ENCODE measurements at places on chromosomes 1 and 21.

GRCh38 chr1:232737917-232738316, 67.3 kb upstream of the MAP10 start:
- DNase-seq = no peak

DNA sequence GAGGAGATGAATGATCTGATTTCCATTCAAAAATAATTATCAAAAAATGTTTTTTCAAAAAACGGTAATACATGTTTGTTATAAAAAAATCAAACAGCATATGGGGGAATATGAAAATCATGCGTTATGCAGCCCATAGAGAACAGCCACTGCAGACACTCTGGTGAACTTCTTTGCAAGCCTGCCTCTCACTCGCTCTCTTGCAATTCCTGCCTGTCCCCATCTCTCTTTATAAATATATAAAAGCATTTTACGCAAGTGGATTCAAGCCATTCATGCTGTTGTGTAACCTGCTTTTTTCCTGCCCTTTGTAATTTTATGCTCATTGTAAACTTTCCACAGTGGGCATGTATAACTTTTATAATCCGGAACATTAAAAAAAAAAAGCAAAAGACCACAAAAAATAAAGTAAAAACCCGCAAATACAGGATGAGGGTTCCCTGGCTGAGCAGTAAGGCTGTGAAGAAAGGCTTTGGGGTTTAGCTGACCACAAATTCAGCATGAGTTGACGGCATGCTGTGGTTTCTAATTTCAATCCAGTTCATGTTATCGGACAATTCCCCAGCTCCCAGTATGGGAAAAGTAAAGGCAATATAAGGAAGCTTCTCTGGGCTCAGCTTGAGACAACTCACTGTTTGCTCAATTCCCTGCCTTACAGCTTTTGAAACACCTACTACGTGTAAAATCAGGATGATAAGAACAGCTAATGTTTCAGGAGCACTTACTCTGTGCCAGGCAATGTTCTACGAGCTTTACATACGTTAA, 52.8 kb upstream of the ZBTB40 start:
- DNase-seq = no peak

- DNase-seq = no peak
Observed at GRCh38 chr1:117346206-117346928, 20.9 kb upstream of the MAN1A2 start.

- DNase-seq = no peak
Observed at GRCh38 chr21:25953659-25954058, 216.9 kb downstream of the APP start.

DNA sequence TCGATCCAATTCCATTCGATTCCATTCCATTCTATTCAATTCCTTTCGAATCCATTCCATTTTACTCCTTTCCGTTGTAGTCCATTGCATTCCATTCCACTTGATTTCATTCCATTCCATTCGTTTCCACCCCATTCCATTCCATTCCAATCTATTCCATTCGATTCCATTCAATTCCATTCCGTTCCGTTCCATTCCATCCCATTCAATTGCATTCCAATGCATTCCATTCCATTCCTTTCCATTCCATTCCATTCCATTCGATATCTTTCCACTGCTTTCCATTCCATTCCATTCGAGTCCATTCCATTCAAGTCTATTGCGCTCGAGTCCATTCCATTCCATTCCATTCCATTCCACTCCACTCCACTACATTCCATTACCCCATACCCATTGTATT, 2568.7 kb upstream of the TPTE start:
- no peak for DNase-seq

DNA sequence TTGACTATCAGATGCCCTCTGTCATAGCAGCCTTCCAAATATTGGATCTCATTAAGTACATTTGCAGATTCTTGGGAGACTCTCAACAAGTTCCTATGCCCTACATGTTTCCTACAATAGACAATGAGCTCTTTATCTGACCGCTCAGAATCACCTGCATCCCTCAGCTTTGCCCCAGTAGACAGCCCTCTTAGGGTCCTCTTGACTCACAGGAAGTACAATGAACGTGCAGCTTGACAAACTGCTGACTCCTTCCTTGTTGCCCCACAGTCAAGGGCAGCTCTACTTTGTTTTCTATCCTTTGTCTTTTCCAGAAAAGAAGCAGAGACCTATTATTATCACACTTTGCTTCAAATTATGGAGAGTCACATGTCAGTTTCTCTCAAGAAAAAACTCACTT, 27.6 kb downstream of the SLC44A5 start:
- DNase-seq = no peak

- DNase-seq = no peak
Observed at GRCh38 chr1:20081353-20081810, 11.4 kb downstream of the PLA2G5 start.

- no peak for DNase-seq
Observed at GRCh38 chr1:159827102-159827490, 423 bp downstream of the SLAMF8 start.

GRCh38 chr1:65198096-65198495, 50.1 kb downstream of the AK4 start:
- no peak for DNase-seq

DNA sequence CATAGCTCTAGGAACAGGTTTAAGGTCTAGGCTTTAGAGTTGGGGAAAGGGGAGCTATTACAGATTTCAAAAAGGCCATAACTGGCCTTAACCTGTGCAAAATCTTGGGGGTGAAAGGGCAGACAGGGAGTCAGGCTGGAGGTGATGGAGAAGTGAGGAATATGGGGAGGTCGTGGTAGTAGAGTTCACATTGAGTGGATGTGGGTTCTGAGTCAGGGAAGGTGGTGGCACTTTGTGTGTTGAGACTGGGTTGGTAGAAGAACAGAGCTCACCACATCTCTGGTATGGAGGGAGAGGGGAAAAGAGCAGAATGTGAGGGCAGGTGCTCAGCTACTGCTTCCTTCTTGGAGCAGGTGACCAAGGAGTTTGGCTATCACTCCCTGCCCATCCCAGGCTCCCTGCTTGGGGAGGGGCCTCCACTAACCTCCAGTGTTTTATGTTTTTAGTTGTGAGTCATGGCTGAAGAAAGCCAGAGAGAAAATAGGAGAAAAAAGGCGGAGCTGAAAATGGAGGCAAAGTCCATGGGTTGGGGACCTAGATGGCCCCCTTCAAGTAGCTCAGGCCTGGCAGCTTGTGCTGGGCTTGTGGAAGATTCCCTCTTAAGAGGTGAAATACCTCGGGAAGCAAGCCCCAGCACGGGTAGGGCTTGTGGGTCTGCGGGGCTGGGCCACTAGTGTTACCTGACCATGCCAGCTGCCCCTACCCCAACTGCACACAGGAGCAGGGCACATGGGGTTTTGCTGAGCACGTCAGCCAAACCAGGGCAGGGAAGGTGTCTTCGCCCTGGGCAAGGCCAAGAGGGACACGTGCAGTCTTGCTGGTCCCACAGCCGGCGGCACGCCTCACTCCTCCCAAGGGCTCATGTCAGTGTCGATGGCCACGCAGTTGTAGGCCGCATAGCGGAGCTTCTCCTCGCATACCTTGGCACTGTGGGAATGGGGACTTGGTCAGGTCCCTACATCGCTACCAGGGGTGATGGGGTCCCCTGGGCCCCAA, 8.2 kb downstream of the HECTD3 start:
- no peak for DNase-seq

DNA sequence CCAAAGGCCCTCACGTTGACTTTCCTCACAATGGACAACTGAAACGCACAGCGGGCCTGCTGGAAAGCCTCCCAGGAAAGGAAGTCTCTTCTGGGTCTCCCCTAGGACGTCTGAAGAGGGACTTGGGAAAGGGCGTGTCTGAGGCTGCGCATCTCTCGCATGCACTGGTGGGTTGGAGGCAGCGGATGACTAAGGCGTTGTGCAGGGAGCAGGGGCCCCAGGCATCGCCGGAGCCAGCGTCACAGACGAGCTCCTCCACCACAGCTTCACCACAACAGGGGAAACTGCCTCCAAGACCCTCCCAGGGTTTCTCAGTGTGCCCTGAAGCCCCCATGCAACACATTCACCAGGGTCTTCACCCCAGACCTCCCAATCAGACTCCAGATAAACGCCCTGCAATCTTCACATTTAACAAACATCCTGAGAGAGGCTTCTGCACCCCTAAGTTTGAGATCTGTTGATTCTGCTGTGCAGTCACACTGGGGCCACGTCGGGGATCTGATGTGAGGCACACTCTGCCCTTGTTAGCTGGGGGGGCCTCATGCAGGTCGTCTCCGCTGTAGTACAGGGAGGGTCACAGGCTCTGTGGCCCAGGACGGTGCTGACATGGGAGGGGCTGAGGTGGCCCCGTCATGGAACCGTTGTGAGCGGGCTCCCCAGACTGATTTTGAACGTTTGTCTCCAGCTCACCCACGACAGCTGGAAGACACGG, 7.0 kb upstream of the TFF1 start:
- DNase-seq = no peak

DNA sequence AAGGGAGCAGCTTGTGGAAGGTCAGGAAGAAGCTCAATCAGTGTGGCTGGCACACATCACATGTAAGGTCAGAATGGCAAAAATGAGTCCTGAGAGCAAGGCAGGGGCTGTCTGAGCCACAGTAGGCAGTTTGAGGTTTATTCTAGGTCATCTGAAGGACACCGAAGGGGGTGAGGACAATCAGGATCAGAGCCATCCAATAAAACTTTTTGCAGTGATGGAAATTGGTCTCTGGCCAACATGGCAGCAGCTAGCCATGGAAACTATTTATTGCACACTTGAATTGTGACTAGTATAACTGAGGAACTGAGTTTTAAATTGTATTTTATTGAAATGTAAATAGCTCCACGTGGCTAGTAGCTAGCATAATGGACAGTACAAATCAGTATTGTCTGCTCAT, 97.0 kb upstream of the CACNA1E start:
- DNase-seq = no peak

- no peak for DNase-seq
Observed at GRCh38 chr21:23223882-23224281, 2225.7 kb downstream of the NCAM2 start.

- DNase-seq = no peak
Observed at GRCh38 chr1:3070309-3070643, 1.3 kb downstream of the PRDM16 start.

DNA sequence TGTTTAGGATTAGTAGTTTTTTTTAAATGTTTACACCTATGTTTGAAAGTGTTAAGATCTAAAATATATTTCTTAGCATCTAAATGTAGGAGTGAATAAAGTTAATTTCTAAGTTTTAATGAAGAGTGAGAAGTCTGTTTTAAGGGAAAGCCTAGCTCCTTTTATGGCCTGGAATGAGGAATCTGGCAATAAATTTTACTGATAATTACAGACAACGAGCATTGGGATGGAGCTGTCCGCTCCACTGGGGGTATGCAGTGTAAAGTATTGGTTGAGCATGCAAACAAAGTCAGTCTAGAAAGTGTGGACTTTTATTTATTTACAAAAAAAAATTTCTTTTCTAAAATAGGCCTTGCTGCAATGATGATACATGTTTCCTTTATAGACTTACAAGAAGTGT, 19.0 kb downstream of the CLIC6 start:
- no peak for DNase-seq

DNA sequence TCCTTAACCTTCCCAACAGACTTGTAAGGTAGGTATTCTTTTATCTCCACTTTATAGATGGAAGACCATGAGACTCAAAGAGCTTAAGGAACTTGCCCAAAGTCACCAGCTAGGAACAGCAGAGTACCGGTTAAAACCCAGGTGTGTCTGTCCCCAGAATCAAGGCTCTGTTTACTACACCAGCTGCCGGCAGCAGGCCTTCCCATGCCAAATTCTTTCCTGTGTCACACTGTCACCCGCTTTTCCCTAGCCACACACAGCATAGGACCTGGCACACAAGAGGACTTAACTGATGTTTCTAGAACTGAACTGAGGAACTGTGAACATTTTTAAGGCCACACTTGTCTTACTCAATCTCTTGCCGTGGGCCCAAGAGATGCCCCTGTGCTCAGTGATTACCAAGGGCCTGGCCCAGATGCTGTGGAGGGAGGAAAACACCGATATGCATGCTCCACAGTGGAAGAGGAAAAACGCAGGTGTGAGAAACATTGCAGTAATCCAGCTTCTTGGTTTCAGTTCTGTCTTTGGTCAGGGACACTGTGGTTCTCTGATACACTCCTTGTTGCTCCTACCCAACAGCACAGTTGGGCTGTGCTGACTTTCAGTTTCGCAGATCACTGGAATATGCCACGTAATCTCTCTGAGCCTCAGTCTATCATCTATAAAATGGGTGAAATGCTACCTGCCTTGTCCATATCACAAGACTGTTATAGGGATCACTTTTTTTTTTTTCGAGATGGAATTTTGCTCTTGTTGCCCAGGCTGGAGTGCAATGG, 13.9 kb upstream of the LY9 start:
- DNase-seq = no peak

DNA sequence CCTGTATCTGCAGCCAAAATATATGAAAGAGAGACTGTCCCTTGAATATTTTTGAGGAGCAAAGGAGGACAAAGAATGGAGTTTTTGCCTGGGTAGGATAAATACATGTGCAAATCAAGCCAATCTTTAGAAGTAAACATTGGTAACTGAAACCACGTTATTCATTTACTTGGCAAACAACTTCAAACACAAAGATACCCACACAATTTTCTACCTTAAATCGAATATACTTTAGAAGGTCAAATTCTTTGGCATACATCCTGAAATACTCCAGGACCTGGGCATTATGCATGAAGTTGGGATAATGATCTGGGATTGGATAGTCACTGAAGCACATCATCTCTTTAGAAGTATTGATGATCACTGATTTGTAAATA, 9.6 kb downstream of the FMO5 start:
- DNase-seq = no peak

- no peak for DNase-seq
Observed at GRCh38 chr1:53074313-53075154, 12.5 kb downstream of the PODN start.

- DNase-seq = no peak
Observed at GRCh38 chr1:156128654-156129597, 14.4 kb downstream of the LMNA start.

DNA sequence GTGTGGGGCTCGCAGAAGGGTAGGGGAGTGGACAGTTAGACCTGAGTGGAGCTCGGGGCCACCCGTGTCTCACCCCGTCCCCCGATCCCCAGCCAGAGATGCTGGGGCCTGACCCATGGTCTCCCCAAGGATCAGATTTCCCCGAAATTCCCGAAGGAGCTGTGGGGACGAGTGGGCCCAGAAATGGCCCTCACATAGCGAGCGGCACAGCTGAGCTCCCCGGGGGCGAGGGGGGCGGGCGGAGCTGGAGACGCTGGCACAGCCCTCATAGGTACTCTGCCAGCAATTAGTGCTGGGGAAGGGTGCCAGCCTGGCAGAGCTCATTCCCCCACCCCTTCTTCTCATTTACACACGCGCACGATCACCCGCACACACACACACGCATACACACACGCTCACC, 9.2 kb downstream of the CASZ1 start:
- no peak for DNase-seq

- no peak for DNase-seq
Observed at GRCh38 chr1:3327936-3328590, 126.4 kb upstream of the ARHGEF16 start.

GRCh38 chr1:113142791-113143190, 69.8 kb downstream of the LRIG2 start:
- DNase-seq = no peak

DNA sequence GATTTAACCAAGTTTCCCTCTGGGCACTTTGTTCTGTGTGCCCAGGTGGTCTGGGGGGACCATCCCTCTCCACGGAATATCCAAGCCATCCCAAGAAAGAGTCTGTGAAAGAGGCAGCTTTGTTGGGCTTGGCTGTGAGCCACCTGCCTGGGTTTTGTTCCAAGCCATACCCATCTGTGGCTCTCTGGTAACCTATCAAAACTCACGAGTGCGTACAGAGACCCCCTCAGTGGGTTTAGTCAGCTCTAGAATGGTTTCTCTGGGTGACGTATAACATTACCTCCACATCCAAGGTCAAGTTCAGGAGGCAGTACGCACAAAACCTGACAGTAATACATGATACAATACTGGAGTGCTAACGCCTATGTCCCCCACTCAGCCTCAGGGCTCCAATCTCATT, 54.2 kb downstream of the DNTTIP2 start:
- DNase-seq = no peak
